ENCODE measurements at places on chromosomes 16 and 17. TPM values are rescaled to one million over a fixed set of nuclear protein-coding genes. Genes with fewer than 3 reads are reported as not detected.
A peak's percentile ranks its signal among the peaks of the same experiment; 100 is the strongest.

The JMJD6 gene
- 28.2 TPM for total RNA-seq

GRCh38 chr17:44601539-44601938, 44.3 kb downstream of the FZD2 start:
- DNase-seq: no peak

DNA sequence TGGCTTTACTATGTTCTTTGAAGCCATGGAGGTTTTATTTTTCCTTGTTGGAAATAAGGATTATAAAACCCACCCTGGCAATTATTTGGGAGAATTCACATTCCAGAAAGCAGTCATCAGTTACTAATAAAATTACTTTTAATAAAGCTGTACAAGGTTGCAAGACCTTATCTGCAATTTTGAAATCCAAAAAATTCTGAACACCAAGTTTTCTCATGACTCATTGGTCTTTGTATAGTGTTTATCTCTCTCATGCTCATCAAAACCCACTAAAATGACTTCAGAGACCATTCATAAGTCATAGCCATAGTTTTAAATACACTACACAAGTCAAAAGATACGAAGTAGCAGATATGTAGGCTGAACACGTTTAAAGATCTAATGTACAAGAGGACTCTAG, 6.0 kb upstream of the KRT38 start:
- no peak for DNase-seq

GRCh38 chr17:70314506-70314905, 145.2 kb downstream of the KCNJ2 start:
- DNase-seq: no peak

DNA sequence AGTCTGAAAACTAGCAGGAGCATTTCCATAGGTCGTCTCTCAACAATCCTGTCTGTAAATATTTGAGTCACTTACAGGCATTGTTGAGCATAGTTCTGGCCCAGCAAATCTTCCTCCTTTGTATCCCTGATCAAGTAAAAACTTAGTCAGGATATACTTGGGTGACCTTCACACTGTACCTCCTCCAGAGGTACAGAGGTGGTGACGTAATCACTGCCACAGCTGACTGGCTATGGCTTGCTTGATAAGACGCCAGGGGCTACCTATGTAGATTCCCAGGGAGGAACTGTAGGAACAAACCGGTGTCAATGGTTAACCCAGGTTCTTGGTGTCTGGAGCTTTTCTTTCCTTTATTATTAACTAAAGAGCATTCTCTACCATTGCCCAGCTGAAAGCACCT, at the start of gene KCNJ16:
Gene KCNJ16, plus strand, starts transcription at position 270 of the 400 bp plus-strand sequence. CDS start 56,863 bp downstream, outside the sequence.
- DNase-seq: no peak

The C17orf78 gene
- not detected for total RNA-seq

- peak; percentile 79 for DNase-seq
These were observed 1.9 kb downstream of the MNT start for GRCh38 chr17:2398655-2399571.

The MAP2K6 gene
- 10.6 TPM for total RNA-seq

GRCh38 chr17:7383371-7383741, 2.5 kb downstream of the TNK1 start:
- DNase-seq: no peak

The CACNG1 gene
- total RNA-seq: not detected

DNA sequence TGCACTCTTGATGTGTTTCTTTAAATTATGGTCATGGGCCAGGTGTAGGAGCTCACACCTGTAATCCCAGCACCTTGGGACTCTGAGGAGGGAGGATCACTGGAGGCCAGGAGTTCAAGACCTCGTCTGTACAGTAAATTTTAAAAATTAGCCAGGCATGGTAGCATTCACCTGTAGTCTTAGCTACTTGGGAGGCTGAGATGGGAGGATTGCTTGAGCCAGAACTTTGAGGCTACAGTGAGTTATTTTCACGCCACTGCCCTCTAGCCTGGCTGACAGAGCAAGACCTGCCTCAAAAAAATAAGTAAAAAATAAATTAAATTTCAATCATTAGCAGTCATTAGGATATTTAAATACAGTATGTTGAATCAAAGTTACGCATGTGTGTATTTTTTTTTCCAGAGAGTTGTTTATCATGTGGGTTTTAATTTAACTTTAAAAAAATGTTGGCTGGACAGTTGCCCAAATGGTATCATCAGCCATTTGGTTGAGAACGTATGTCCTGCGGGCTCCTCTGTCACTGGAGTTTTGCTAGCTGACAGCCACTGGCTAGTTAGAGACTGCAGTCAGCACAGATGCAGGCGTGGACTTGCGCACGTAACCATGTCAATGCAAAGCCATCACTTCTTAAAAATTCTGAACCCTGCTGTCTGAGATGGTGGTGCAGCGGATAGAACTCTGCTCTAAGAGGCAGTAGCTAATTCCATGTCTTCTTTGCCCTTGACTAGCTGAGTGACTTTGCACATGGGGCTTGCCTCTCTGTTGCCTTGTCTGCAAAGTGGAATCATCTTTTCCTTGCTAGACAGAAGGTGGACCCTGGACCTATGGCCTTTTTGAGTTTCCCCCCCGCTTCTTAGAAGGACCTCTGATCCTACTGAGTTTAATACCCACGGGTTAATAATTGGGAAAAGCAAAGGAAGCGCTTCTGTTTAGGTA, 40.0 kb downstream of the MAPT start:
- DNase-seq: no peak

- DNase-seq: no peak
These were observed 308.0 kb downstream of the GRIN2A start for GRCh38 chr16:9874219-9874618.

The ABCA8 gene
- total RNA-seq: 32.4 TPM

Measured in ureter (tissue), 1 donor.